ENCODE measurements at places on chromosomes 3 and 15.
A peak's percentile ranks its signal among the peaks of the same experiment; 100 is the strongest.

GRCh38 chr3:47376393-47376792 is 4.4 kb upstream of the PTPN23 start:
- DNase-seq, result no peak

DNA sequence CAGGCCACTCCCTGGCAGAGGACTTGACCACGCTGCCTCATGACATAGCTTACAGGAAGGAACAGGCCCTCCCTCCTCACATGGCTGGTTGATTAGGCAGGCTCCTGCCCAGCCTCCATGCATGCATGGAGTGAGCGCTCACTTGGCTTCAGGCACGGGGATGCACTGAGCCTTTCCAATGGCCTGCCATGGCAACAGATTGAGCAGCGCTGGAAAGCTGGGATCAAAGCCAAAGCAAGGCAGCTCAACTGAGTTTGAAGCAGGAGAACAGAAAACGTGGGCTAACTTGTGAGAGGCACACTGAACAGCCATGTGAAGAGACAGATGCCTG is 5.9 kb upstream of the GRAMD2A start:
- peak; percentile 41 for DNase-seq

- DNase-seq, result no peak
These were observed 20.2 kb downstream of the LRIG1 start for GRCh38 chr3:66480666-66481065.

DNA sequence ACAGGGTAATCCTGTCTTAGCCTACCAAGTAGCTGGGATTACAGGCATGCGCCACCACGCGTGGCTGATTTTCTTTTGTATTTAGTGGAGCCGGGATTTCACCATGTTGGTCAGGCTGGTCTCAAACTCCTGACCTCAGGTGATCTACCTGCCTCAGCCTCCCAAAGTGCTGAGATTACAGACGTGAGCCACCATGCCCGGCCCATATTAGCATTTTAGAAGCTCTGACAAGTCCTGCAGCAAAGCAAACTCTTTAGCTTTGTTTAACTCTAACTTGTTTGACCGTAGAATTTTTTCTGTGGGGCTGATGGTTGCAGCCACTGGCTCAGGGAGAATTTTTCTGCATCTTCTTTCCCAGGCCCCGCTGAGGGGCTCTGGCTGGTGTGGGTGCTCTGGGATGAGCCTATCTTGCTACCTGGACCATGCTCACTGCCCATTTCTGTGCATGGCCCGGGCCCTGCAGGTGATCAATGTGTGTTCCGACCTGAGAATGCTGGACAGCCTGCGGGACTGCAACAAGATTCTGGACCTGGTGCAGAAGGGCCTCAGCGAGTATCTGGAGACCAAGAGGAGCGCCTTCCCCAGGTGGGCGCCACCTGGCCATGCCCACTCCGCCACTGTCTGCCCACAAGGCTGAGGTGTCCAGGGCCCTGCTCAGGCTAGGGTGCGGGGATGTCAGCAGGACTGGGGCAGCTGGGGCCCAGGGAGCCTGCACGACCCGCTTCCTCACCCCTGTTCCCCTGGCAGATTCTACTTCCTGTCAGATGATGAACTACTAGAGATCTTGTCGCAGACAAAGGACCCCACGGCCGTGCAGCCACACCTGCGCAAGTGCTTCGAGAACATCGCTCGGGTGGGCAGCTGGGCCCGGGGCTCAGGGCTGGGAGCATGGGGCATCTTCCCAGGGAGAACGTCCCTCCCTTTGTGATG is 41.3 kb downstream of the DNAH1 start:
- no peak for DNase-seq

DNA sequence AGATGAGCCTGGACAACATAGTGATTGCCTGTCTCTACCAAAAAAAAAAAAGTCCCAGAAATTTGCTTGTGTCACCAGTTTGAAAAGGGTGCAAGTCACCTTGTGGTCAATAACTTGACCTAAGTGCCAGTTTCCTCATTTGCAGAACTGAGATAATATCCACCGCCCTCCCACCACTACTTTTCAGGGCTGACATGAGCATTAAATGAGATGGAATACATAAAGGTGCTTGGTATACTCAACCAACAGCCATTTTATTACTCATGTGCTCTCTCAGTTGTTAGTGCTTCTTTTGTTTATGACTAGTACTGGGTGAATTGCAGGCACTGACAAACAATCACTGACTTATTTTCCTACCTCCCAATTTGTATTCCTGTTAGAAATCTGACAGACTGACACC is 340.5 kb upstream of the SATB1 start:
- no peak for DNase-seq

DNA sequence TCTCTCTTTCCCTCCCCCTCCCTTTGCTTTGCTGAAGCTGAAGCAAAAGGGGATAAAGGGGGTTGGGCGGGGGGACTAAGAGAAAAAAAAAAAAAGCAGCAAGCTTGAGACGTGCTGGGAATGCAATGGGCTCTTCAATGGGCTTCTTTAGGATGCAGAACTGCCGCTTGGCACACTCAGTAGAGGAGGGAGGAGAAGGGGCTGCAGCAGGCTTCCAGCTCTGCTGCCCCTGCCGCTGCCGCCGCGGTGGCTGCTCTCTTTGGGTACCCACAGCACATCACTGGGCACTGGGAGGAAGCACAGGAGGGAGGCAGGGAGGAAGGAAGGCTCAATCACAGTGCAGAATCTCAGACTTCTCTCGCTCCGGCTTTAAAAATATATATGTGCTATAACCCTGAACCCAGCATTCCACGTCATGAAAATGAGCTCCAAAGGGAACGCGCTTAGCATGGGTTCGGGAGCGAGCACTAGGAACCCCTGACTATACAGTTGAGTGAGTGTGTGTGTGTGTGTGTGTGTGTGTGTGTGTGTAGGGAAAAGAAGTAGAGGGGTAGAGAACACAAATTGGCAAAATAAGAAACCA is 3.5 kb downstream of the SLITRK3 start:
- peak; percentile 49 for DNase-seq

GRCh38 chr3:61943975-61944374 is 382.6 kb downstream of the PTPRG start:
- DNase-seq, result no peak

- no peak for DNase-seq
These were observed 53.4 kb upstream of the PRICKLE2 start for GRCh38 chr3:64278625-64279024.

DNA sequence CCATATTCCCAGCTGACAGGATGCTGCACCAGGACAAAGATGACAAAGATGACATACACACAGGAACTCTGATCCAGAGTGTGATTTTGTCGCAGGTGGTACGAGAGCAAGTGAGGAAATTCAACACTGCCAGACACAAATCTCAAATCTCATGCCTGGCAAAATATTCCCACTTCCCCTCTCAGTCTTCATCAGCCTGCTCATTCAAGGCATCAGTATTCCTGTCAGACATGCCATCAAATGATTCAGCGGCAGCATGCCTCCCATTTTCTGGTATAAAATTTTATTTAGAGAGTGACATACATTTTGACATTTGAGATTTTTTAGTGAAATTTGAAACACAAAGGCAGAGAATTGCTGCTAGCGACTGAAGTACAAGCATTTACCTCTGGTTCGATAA is 228.1 kb upstream of the LMCD1 start:
- no peak for DNase-seq

- no peak for DNase-seq
These were observed 35.1 kb downstream of the FGF7 start for GRCh38 chr15:49458145-49458544.

DNA sequence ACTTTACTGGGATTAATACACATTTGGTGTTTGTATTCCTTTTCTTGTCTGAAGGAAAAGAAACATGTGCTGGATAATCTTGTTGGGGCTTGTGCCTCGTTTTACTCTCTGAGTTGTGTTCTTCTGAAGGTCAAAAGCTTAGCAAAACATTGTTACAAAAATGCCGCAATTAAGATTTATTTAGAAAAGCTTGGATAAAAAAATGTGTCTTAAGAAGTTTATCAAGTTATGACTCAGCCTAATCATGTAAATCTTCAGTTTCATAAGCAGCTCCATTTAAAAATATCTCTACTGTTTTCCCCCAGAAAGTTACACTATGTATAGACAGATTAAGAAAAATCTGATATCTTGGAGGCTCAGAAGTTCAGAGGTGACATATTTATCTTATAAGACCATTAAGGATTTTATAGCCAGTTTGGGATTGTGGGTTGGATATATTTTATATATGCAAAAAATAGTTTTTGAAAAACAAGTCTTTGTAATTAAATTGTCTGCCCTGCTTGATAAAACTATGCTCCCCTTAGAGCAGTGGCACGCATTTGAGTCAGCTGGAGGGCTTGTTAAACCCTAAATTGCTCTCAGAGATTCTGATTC is 56.5 kb downstream of the CLDN11 start:
- no peak for DNase-seq

DNA sequence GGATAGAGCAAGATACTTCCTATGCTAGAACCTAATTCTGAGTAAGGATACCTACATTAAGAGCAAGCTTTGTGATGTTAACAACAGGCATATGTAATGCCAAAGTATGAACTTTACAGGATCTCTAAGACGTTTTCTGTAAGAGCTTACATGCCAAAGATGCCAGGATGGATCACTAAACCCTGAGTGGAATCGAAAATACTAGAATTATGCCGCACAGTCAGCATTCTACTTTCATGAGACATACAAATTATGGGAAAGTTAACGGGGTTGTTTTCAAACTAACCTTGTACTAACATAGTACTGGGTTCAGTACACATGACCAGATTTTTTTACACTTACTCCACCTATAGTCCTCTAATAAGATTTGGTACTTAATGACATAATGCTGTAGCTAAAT is 55.1 kb downstream of the AAGAB start:
- no peak for DNase-seq

DNA sequence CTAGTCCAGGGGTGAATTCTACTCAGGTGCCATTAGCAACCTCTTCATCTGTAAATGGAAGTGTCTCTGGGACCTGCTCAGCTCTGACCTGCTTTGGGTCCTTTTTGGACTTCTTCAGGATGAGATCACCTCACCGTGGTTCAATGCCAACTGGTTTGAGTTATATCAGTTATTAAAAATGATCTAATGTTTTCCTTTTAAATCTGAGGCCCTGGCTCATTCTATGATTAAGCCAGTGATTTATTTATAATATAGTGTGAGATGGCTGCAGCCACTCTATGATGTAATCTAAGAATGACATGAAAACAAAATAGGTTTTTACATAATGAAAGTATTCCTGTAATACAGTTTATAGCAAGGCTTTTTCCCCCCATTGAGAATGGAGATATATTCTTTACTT is 79.4 kb downstream of the LPP start:
- DNase-seq, result no peak

- DNase-seq, result no peak
These were observed 188.8 kb downstream of the FEZF2 start for GRCh38 chr3:62184559-62184958.

DNA sequence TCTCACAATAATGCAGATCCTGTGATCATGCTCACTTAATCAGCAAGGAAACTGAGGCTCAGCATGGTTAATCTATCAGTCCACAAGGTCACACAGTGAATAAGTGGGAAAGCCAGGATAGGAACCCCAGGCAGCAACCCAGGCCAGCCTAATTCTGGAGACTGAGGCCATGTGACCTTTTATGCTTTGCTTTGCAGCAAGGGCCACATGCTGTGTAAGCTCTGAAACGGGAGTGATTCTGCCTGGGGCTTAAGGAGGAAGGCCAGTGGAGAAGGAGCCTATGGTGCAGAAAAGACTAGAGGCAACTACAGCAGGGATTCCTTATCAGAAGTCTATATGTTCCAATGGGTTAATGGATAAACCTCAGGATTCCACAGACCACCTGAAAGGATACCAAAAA is 157.6 kb upstream of the PPP2R3A start:
- no peak for DNase-seq

- no peak for DNase-seq
These were observed 21.4 kb downstream of the GRAMD2A start for GRCh38 chr15:72176159-72176558.

GRCh38 chr3:197376735-197377555 is 78.5 kb upstream of the DLG1 start:
- no peak for DNase-seq
